HuH-7 (cell line): ENCODE measurements at places on chromosomes 2 and 18.
A peak's percentile ranks its signal among the peaks of the same experiment; 100 is the strongest.

DNA sequence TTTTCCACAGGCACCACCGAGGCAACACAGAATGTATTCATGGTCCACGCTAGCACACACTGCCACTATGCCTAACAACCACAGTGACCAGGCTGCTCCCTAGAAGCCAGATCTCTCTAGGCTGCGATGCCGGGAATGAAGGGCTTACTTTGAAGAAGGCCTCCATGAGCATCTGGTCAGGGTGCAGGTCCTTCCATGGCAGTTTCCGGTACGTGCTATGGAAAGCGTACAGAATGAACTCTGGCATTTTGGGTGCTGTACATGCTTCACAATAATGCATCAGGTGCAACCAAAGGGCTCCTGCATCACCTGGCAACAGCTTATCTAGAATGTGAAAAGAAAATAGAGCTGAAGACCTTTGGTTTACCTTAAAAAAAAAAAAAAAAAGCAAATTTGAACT is 44.9 kb downstream of the SIGLEC15 start:
- DNase-seq, result no peak

- no peak for DNase-seq
These were observed 7.7 kb downstream of the HJURP start for GRCh38 chr2:233846387-233847247.

DNA sequence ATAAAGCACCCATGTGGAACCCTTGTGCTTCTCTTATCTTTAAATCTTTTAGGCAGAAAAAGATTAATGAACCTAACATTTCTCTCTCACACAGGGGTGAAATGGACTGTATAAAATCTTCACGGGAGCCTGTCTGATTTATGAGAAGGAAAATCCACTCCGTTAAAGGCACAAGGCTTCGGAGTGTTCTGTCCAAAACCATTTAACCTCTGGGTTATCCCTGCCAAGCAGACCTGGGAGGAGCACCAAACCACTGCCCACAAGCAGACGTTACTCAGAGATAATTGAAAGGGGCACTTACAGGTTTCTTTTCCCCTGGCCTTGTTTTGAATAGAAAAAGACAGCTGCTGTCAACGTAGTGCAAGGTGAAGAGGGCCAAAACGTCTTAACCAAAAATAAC is 184.4 kb upstream of the DOK6 start:
- DNase-seq, result no peak

GRCh38 chr2:84847326-84848050 is 33.4 kb downstream of the TRABD2A start:
- DNase-seq, result no peak

DNA sequence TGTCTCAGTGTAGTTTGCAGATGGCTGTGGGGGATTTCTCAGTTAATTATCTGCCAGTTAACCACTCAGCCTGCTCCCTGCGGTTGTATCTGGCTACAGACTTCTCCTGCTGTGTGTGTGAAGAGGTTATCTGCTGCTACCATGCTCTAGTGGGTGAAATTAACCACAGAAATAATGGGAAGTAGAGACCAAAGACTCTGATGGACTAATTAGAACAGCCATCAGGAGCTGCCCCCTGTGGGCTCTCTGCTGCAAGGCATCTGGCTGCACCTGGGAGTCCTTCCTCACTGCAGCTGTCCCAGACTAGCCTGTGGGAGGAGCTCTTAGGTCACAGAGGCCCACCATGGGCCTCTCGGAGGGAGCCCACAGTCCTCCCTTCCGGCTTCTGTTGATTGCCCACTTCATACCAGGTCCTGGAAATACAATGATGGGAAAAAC is 66.6 kb downstream of the CTIF start:
- DNase-seq, result peak; percentile 70

- DNase-seq, result no peak
These were observed 1.2 kb upstream of the SLC1A4 start for GRCh38 chr2:64987956-64988419.

DNA sequence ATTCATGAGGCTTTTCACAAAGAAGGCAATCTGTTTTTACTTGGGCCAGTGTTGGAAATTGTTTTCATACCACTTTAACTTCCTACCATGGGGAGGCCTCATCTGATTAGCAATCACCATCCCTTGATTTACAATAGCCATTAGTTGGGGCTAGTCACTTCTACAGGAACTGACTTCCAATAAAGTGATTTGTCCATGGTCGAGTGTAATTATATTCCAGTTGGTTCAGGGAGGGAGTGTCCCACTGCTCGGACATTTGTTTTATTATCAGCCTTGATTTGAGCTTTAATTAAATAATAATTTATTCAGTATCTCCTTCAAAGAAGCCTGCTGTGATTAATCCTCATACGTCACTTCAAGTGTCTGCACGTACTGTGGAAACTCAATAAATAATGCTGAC is 233.9 kb upstream of the CNTNAP5 start:
- no peak for DNase-seq

GRCh38 chr18:49742316-49743116 is 70.8 kb downstream of the ACAA2 start:
- DNase-seq, result no peak

- no peak for DNase-seq
These were observed 194.8 kb downstream of the TPGS2 start for GRCh38 chr18:36633961-36634412.

- no peak for DNase-seq
These were observed 314.4 kb downstream of the MTX2 start for GRCh38 chr2:176583607-176584006.

DNA sequence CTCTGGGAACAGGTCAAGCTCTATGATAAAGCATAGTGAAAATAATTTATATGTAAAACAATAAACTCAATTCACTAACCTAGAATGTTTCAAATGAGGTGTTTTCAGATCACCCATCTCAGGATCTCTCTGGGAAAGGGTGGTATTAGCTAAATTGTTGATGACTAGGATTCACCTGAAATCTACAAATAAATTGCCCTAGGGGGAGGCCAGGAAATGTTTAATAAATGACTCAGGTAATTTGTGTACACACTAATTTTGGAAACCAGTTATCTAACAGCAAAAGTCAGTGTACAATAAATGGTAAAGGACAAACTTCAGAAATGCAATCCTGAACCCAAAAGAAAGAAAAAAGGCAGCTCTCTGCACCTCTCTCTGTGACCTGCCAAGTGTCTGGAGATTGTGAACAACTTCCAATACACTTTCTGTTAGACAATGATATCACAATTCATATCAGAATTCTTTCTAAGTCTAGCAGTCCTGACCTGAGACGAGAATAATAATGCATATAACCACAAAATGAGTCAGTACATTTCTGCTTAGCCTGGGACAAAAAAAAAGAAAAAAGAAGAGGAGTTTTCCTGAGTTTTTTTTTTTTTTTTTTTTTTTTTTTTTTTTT is 760.0 kb downstream of the EPHA4 start:
- DNase-seq, result no peak

- no peak for DNase-seq
These were observed 22.5 kb upstream of the CDKL4 start for GRCh38 chr2:39266139-39266805.

- no peak for DNase-seq
These were observed 115.9 kb downstream of the RPIA start for GRCh38 chr2:88807237-88807962.

DNA sequence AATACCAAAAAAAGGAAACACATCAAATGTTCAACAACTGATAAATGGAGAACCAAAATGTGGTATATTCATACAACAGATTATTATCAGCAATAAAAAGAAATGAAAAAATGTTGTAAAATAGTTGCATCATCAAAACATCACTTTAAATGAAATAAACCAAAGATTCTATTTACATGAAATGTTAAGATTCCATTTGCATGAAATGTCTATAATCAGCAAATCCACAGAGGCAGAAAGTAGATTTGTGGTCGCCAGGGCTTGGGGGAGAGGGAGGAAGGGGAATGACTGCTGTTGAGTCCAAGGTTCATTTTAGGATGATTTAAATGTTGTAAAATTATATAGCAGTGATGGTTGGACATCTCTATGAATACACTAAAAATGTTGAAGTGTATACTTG is 181.9 kb downstream of the RTP5 start:
- DNase-seq, result no peak

GRCh38 chr2:3771576-3771975 is 68.2 kb downstream of the DCDC2C start:
- DNase-seq, result no peak

- no peak for DNase-seq
These were observed 14.8 kb upstream of the BBS5 start for GRCh38 chr2:169464466-169464865.

GRCh38 chr2:110883406-110883805 is 151.0 kb downstream of the ACOXL start:
- DNase-seq, result no peak

GRCh38 chr2:226461981-226462380 is 337.6 kb downstream of the IRS1 start:
- DNase-seq, result no peak

GRCh38 chr2:1455466-1455865 is 42.2 kb downstream of the TPO start:
- DNase-seq, result no peak

GRCh38 chr2:99067871-99068625 is 73.5 kb upstream of the C2orf15 start:
- DNase-seq, result no peak

DNA sequence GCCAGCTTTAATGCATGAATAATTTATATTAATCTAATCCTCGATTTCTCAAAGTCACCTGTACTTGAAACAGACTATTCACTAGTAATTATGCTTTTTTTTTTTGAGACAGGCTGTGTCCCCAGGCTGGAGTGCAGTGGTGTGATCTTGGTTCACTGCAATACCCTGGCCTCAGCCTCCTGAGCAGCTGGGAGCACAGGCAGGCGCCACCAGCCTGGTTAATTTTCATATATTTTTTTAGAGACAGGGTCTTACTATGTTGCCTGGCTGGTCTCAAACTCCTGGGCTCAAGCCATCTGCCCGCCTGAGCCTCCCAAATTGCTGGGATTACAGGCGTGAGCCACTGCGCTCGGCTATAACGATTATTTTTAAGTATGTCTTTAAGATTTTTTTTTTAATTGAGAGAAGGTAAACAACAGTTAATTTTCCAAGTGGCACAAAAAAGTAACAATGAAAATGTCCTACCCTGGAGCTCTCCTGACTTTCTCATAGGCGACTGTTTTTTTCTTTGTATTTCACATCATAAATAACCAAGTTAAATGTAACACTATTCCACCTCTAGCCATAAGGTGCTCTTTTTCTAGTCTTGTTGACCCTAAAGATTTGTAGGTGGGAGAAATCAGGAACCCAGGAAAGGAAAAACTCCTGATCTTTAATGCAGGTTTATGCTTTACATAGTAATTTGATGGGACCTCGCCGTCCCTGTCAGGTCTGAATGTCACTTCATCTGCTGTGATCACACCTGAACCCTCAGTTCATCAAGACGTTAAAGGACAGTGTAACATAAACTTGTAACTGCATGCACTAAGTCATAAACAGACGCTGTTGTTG is 1.3 kb upstream of the ANKRD12 start:
- no peak for DNase-seq

DNA sequence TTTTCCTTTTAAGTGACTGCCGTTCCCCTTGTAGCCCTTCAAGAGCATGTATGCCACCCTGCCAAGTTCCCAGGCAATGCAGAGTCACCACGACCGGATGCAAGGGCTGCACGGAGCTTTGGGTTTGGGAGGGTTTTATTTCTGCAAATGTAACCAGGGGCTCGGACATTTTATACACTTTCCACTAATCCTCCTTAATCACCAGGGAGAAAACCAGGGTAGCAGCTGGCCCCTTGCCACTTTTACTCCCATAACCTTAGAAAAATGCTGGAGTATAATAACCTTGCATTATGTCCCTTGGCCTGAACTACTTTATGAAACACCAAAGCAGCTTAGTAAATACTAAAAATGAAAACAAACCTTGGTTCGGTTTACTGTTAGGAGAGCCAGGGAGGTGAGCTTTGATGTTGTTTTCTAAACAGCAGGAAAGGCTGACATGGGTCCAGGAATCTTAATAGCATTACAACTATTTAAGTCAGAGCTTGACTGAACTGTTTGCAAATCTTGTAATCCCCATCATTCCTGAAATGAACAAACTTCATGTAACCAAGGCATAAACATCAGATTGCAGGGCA is 152.8 kb upstream of the RIOK3 start:
- no peak for DNase-seq

- no peak for DNase-seq
These were observed 266.3 kb downstream of the TWIST2 start for GRCh38 chr2:239114119-239114581.

- DNase-seq, result no peak
These were observed 11.2 kb downstream of the SAP130 start for GRCh38 chr2:128016620-128017019.

- no peak for DNase-seq
These were observed 9.4 kb downstream of the HNRNPA3 start for GRCh38 chr2:177221970-177222369.

DNA sequence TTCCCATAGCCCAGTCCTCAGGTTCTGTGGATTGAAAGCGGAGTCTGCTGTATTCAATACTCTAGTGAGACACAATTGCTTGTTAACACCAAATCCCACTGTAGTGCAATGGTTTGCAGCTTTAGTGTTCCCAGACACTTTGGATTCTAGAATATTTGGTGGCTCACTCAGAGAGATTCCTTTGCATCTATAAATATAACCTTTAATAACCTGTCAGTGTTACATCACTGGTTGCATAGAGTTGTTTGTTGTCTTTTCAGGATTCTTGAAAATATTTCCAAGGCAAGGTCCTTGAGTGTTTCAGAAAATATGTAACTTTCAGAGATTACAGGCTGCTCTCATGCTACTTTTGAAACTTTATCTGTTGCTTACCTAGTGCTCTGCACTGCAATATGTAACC is 157.5 kb downstream of the ZEB2 start:
- no peak for DNase-seq

GRCh38 chr2:157933160-157933920 is 57.2 kb upstream of the ACVR1 start:
- DNase-seq, result no peak

GRCh38 chr2:194867328-194867727 is 789.7 kb upstream of the SLC39A10 start:
- no peak for DNase-seq

DNA sequence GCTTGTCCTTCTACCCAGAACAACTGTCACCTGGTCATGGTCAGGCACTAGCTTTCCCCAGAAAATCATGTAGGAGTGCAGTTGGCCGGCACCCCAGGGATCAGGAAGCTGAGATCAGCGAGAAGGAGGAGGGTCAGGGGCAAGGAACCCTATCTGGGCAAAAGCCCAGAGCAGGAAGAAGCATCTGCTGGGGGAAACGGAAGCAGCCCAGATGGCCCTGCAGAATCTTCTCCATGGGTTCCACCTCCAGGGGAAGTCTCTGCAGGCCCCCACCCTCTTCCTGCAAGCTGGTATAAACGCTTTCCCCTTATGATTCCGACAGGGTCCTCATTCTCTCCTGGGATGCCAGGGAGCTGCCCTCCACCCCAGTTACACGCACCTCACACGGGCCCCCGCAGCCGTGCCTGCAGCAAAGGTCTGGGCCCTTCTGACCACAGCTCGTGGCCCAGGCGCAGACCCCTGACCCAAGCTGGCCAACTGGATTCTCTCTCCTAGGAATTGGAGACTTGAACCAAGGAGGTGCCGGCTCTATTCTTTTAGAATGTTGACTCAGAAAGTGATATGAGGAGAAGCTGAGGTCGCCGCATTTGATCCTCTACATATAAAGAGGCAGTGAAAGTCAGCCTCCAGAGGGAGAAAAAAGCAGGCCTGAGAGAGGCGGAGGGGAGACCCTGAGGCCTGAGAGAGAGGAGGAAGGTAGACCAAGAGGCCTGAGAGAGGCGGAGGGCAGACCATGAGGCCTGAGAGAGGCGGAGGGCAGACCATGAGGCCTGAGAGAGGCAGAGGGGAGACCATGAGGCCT is 71.0 kb downstream of the STPG4 start:
- no peak for DNase-seq
